Immature natural killer cell (primary cell): ENCODE measurements at places on chromosomes 6 and 20.

DNA sequence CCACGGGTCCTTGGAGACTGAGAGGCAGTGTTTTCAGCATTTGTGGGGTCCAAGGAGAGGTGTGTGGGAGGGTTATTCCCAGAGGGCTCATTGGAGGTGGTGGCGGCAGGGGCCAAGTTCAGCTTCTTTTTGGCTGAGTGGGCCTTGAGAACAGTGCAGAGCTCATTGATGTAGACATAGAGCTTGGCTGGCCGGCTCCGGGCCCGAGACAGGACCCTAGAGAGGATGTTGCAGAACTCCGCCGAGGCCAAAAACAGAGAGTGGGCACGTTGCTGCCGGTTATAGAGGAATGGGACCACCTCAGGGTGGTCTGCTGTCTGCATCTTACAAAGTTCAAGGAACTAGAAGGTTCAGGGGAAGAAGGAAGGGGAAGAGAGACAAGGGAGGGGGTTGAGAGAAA lies 3.7 kb upstream of the ZBTB22 start:
- H3K27me3 ChIP-seq = peaks cover 7% of the 10 kb centered on the region
- peaks cover 4% of the 10 kb centered on the region for H3K36me3 ChIP-seq
- H3K27ac ChIP-seq = peak overlapping the region; percentile 87
- H3K4me3 ChIP-seq = peak overlapping the region; percentile 98

GRCh38 chr20:11445891-11446290 lies 471.8 kb upstream of the BTBD3 start:
- no peak for DNase-seq
- H3K4me1 ChIP-seq = no peaks in the 10 kb centered on the region
- no peak overlapping the region for H3K4me3 ChIP-seq
- no peaks in the 10 kb centered on the region for H3K27me3 ChIP-seq
- H3K27ac ChIP-seq = no peak overlapping the region
- H3K36me3 ChIP-seq = no peaks in the 10 kb centered on the region

- H3K36me3 ChIP-seq = no peaks in the 10 kb centered on the region
- no peaks in the 10 kb centered on the region for H3K27me3 ChIP-seq
- H3K4me1 ChIP-seq = no peaks in the 10 kb centered on the region
- no peak overlapping the region for H3K27ac ChIP-seq
- no peak for DNase-seq
- H3K4me3 ChIP-seq = no peak overlapping the region
Observed at GRCh38 chr6:47897247-47897646, 115.4 kb downstream of the OPN5 start.

DNA sequence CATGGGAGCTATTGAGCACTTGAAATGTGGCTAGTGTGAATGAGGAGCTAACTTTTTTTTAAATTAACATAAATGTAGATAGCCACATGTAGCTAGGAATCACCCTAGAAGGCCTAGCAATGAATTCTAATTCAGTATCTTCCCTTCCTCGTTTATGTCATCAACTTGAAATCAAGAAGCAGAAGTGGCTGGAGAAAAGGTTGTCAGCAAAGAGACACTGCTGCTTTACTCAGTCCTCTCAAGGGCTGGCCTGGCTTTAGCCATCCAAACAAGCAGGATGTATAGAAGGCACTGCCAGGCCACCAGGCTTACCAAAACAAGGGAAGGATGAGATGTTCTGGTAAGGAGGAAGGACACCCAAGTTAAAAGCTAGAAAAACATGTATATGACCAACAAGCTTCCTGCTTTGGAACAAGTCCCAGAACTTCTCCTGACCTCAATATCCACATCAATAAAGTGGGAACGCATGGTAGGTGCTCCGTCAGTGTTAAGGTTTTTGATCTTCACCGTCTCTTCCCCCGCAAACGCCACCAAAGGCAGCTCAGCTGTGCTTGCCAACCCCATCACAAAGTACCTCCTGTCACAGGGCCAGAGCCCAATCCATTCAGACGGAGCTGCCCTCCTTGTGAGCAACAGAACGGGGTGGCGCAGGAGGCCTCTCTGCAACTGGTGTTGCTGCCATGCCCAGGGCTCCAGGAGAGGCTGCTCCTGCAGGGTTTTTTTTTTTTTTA lies 235.8 kb upstream of the RIN2 start:
- no peak for DNase-seq
- H3K27me3 ChIP-seq = peaks cover 10% of the 10 kb centered on the region
- no peak overlapping the region for H3K27ac ChIP-seq
- no peaks in the 10 kb centered on the region for H3K4me1 ChIP-seq
- no peak overlapping the region for H3K4me3 ChIP-seq
- no peaks in the 10 kb centered on the region for H3K36me3 ChIP-seq

DNA sequence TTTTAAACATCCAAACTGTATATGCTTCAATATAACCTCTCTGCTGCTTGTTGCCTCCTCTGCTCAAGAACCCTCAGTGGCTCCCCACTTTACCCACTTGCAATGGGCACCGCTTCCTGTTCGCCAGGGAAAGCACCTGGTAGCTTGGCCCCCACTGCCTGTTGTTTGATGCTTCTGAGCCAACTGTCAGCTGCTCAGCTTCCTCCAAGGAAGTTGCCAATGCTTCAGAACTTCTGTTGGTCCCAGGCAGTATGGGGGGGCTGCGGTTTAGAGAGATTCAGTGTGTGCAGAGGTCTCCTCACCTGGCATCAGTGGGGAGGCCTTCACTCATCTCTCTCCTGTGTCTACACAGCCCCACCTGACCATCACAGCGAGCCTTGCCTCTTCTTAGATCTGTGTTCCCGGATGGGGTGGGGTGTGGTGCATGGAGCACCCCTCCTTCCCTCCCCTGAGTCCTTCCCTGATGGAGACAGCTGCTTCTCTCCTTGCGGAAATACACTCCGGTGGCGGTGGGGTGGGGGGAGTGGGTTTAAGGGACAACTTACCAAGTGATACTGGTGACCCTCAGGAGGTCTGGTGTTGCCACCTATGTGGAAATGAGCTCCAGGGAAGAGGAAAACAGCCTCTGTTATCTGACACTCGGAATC lies 308.1 kb downstream of the CDH26 start:
- no peak overlapping the region for H3K4me3 ChIP-seq
- H3K36me3 ChIP-seq = peaks cover 4% of the 10 kb centered on the region
- DNase-seq = no peak
- no peak overlapping the region for H3K27ac ChIP-seq
- no peaks in the 10 kb centered on the region for H3K4me1 ChIP-seq
